Gastrocnemius medialis (tissue), 4 donors: ENCODE measurements at places on chromosomes 7 and 10.

DNA sequence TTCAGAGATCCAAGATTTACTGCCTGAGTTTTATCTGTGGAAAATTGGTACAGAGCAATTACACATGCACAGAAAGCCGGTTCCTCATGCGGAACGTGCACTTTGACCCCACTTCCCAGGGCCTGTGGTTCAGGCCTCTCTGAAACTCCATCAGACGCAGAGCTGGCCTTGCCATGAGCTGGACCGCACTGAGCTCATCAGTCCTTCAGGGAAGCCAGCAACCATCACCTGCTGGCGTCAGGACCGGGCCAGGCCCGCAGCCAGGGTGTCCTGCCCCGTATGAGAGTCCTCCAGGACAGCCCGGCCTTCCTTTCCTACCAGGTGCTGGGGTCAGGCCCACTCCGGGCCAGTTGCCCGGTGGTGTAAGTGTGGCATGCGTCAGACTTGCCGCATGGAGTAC, 446.5 kb upstream of the FOXK1 start:
- DNase-seq: no peak

DNA sequence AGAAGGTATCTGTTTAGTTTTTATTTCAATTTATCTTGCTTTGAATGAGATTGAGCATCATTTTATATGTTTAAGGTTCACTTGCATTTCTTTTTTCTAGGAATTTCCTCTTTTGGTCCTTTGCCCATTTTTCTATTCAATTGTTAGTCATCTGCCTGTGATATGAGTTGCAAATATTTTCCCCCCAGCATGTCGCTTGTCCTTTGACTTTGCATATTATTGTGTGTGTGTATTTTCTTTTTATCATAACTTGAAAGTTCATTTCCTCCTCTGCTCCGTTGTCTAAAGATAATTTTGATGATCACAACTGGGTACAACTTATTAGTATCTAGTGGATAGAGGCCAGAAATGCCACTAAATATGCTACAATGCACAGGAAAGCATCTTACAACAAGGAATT, 132.7 kb upstream of the MDFIC start:
- no peak for DNase-seq

- DNase-seq: no peak
Observed at GRCh38 chr10:44993922-44994751, 6.6 kb upstream of the ZNF22 start.

DNA sequence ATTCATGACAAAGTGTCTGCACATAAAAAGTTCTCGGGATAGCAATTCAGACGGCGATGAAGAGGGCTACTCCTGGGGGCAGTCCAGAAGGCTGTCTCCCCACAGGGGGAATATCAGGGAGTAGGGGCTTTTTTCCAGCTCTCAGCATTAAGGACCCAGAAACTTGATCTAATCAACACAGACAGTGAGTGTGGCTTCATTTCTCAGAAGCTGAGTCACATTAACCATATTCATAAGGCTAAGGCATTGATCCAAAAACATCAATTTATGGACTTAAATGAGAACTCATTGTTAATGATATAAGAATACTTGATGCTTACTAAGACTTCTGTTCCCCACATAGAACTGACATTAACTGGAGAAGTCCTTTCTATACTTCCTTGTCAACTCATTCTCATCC, 87.5 kb upstream of the AOAH start:
- no peak for DNase-seq

GRCh38 chr10:97039538-97040247, 146.1 kb downstream of the SLIT1 start:
- DNase-seq: no peak

- DNase-seq: no peak
Observed at GRCh38 chr7:30842542-30843451, 68.9 kb upstream of the AQP1 start.

GRCh38 chr7:54485044-54485443, 57.1 kb upstream of the VSTM2A start:
- no peak for DNase-seq

DNA sequence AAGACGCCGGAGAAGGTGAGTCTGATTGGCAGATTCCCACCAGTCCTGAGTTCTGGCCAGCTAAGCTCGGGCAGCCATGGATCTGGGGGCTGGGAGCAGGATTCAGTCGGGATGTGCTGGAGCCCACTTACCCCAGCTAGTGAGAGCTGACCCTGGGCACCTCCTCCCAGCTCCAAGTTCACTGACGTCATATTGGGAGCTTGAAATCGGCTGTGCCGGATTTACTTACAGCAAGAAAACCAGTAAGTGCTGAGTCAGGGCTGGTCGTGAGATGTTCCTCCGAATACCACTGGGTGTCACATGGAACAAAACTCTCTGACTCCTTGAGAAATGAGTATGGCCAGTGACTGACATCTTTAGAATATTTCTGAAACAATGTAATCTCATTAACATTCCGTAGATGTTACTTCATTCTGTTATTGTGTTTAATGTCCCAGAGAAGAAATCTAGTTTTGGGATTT, 621.2 kb downstream of the SDK1 start:
- peak; percentile 57 for DNase-seq

- no peak for DNase-seq
Observed at GRCh38 chr10:116574797-116575196, 16.0 kb upstream of the PNLIPRP1 start.

- DNase-seq: no peak
Observed at GRCh38 chr7:22088827-22089226, 143.1 kb upstream of the CDCA7L start.

GRCh38 chr7:36526863-36527548, 137.3 kb downstream of the ANLN start:
- no peak for DNase-seq

- DNase-seq: no peak
Observed at GRCh38 chr10:58693919-58694318, 181.2 kb downstream of the BICC1 start.

GRCh38 chr10:1398626-1399410, 338.5 kb downstream of the ADARB2 start:
- no peak for DNase-seq

GRCh38 chr10:43939939-43940820, 291.5 kb upstream of the ZNF32 start:
- DNase-seq: no peak

GRCh38 chr7:24401628-24402593, 117.9 kb downstream of the NPY start:
- no peak for DNase-seq

GRCh38 chr7:109984729-109985128, 1106.2 kb upstream of the LRRN3 start:
- no peak for DNase-seq

DNA sequence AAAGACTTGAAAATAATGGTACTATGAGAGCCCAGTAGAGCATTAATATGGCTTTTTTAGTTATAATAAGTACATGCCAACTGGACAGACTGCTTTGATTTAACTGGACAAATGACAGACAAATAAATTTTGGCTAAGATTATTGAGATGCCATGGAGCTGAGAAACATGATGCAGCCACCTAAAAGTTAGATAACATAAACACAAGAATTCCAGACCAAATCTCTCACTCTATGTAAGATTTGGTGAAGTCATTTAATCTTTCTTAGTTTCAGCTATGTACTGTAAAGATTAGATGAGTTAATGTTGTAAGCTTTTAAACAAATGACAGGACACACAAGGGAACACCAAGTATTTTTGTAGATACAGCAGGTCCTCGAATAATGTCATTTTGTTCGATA, 118.2 kb downstream of the CACNA2D1 start:
- no peak for DNase-seq

DNA sequence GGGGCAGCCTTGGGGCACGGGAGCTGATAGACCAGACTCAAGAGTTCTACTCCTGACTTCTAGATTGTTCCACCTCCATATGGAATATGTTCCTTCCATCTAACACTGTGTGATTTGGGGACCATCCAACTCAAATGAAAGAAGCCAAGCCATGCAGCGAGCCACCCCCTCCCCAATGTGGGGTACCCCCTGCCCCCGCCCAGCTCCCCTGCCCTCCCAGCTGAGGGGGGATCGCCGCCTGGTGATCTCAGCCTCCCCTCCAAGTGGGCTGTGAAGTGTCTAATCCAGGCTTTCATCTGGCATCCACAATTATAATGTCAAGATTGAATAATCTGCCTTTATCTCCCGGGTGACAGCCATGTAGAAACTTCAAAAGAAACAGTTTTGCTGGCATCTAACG, 246.1 kb downstream of the RPS24 start:
- DNase-seq: no peak

- no peak for DNase-seq
Observed at GRCh38 chr7:14425559-14425958, 436.1 kb upstream of the ETV1 start.

DNA sequence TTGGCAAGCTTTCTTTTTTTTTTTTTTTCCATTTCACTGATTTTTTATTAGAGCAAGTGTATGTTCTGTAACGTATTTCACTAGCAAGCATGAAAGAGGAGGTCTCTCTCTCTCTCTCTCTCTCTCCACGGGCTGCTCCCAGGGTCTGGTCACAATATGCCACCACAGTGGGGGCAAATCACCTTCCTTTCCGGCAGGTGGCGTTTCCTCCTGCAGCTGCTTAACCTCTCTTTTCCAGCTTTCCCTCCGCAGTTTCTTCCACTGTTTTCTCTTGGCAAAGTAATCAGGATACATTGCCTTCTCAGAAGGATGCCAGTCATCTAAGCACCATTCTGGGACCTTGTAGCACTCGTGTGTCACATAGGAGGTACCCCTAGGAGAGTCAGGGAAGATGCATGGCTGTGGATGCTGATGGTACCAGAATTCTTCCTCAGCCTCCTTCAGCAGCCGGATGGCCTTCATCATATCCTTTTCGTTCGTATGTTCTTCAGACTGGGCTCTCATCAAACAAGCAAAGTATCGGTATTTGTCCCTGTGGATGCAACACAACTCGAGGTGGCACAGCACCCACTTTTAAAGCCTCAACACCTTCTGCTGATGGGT, 197.3 kb upstream of the PODXL start:
- DNase-seq: no peak

- DNase-seq: peak; percentile 33
Observed at GRCh38 chr10:31034098-31034909, 2.6 kb upstream of the ZNF438 start.

DNA sequence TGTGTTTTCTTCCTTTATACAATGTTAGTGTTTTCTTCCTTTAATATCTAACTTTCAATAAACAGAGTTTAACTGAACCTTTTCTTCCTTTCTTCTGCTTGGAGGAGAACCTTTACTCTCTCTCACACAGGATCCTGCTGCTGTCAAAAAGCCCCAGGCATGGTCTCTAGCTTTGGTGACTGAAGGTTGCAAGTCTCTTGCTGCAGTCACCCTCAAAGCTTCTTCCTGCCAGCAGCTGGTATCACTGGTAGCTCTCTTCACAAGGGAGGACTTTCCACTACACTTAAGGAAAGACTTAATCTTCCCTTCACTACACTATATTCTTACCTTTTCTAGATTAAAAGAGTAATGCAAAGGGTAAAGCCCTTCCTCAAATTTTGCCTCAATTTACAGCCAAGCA, 153.4 kb downstream of the SGMS1 start:
- no peak for DNase-seq

DNA sequence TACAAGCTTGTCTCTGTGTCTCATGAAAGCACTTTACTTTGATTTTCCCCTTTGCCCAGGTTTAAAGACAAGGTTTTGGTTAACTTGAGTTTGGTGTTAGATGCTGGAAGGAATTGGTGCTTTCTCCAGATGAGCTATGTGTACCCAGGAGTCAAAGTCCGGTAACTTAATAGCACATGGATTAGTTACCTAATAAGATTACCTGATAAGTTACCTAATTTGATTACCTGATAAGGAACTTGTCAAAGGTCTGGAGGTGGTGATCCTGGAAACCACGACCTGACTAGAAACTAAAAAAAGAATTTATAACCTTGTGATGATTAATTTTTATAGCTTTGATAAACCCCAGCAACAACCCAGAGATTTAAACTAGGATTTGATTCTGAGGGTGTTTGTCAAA, 269.9 kb upstream of the CACNA2D1 start:
- DNase-seq: no peak
